ENCODE measurements at places on chromosomes 2 and 18.

DNA sequence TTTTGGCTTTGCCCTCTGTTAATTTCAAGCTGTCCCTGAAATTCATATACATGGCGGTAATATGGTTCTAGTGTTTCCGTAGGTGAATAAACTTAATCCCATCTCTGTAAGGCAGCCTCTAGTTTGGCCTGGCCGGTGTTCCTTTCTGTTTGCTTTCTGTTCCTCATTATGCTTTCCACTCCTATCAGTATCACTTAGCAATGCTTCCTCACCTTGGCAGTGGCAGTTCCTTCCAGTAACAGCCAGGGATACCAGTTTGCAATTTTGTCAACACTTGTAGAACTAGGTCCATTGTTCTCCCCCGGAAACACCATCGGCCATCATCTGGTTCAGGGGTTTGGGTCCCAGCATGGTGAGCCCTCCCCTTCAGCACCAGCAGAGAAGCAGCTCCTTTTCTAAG is 18.2 kb upstream of the TNP1 start:
- DNase-seq = no peak

DNA sequence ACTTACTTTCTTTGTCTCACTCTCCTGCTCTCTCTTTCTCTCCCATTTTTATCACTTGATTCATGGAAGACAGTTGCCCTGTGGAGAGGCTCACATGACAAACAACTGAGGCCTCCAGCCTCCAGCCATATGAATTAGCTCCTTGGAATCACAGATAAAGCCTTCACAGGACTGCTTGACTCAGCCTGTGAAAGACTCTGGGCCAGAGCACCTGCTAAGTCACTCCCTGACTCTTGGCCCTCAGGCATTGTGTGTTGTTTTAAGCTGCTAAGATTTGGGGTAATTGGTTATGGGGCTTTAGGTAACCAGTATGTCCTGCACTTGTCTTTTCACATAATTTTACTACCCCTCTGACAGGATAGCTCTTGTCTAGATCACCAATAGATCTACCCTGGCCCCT is 334.9 kb downstream of the SOX11 start:
- DNase-seq = no peak

GRCh38 chr18:10951631-10952544 is 197.5 kb downstream of the PIEZO2 start:
- no peak for DNase-seq

- no peak for DNase-seq
These were observed 1.1 kb upstream of the MTERF4 start for GRCh38 chr2:241103176-241103595.

- peak; percentile 31 for DNase-seq
These were observed 3.5 kb downstream of the SNTG2 start for GRCh38 chr2:953975-954686.

DNA sequence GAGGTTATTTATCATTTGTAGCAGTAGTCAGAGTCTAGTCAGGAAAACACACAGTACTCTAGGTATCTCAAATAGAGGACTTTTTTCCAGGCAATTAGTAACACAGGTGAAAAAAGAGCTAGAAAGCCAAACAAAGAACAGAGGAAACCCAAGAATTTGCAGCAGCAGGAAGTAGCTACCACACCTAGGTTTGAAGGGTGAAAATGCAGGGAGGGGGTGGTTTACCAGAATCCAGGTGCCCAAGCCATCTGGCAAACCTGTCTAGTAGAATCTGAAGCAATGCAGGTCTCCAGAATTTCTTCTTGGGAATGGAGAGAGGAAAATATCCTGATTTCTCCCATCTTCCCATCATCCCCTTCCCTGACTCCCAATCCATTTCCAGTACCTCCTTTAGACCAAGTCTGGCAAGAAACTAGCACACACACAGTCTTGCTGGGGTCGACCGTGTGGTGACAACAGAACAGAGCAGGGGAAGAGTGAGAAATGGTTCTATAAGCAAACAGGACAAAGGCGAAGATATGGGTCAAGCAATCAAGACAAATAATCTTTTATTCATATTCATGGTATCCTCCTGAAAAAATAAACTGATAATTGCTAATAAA is 231.9 kb upstream of the MMADHC start:
- DNase-seq = no peak

- no peak for DNase-seq
These were observed 81.2 kb downstream of the SMAD7 start for GRCh38 chr18:48869591-48869990.

DNA sequence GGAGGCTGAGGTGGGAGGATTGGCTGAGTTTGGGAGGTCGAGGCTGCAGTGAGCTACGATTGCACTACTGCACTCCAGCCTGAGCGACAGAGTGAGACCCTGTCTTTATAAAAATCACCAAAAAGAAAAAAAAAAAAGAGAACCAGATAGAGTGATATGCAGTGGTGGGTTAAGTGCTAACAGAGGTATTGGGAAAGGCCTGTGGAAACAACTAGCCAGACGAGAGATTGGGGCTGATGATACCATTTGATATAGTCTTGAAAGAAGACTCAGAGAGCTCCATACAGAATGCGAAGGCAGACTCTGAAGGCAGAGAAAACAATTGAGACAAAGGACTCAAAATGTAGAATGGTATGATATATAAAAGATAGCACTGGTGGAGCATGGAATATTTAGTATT is 134.1 kb downstream of the CDC42EP3 start:
- no peak for DNase-seq

DNA sequence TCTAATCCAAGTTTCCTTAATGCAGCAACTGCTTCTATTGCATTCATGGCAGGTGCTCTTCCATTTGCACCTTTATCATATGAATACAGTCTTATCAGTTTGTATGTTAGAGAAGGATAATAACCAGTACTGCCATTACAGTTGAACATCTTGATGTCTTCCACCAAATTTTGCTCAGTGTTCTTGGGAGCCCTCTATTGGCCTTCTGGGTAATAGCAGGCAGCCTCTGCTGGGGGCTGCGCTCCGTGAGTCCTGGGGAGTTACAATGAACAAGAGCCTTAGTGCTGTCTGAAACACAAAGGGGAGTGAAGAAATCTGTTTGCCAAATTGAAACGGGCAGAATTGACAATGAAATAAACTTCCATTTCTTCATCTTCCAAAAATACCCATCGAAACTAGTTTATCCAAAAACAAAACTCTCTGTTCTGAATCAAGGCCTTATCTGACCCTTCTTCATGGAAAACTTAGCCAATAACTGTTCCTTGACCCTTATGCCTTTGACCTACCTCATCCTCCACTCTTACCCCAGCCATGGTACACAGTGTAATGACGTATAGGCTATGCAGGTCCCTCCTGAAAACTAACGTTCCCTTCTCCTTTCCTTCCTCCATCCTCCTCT is 79.9 kb downstream of the ALK start:
- DNase-seq = peak; percentile 26

DNA sequence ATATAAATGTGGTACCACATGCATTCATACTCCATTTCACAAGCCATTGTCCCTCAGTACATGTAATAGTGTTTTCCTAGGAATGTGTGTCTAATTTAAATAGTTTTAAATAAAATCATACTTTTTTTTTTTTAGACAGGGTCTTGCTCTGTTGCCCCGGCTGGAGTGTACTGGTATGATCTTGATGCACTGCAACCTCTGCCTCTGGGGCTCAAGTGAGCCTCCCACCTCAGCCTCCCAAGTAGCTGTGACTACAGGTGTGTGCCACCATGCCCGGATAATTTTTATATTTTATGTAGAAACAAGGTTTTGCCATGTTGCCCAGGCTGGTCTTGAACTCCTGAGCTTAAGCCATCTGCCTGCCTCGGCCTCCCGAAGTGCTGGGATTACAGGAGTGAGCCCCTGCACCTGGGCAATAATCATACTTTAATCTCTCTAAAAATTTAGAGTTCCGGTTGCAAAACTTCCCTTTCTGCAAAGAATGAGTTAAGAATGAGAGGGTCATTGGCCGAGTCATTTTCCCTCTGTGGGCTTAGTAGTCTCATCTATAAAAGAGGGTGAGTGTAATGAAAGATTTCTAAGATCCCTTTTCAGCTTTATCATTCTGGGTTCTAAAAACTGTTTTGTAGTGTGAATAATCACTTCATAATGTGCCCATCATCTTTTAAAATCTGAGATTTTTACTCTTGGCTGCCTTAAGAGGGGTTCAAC is 116.0 kb upstream of the PELI1 start:
- DNase-seq = no peak

DNA sequence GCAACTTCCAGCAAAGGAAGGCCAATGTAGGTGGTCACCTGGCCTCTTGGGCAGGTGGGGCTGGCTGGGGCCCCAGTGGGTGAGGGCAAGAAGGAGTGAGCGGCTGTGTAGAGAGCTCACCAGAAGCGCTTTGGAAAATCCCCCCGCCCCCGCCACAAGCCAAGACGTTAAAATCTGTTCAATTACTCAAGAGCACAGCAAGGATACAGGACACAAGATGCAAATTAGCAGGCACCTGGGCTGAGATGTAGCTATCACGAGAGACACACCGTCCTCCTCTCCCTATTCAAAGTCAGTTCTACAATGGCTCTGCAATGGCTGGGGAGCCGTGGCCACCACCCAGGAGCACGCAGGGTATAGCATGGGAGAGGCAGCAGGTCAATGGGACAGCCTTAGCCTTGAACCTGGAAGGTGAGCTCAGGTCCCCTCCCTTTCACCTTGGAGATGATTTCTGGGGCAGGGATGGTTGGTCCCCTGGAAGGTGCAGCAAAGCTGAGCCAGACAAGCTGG is 38.5 kb upstream of the GPR17 start:
- no peak for DNase-seq

DNA sequence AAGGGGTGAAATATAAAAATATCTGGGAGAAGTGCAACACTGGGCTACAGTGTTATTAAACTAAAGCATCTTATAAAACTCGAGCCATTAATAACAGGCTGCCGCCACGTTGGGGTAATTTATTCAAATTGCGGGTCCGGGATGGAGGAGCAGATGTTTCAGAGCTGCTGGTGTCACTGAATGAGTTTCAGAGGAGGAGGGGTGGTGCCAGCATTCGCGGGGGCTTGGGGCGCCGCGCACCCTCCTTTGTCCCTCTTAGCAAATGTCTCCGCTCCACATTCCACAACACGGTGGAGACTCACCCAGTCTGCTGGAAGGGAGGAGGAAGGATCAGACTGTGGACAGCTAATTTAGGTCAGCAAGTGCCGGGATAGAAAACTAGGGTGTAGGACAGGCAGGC is 260.5 kb downstream of the CELF4 start:
- DNase-seq = no peak

- DNase-seq = peak; percentile 31
These were observed 8.6 kb downstream of the ITPRID2 start for GRCh38 chr2:181900007-181900651.
